CD14-positive monocyte (primary cell): ENCODE measurements at places on chromosomes 12 and 14. TPM values are rescaled to one million over a fixed set of nuclear protein-coding genes. Genes with fewer than 3 reads are reported as not detected.
A peak's percentile ranks its signal among the peaks of the same experiment; 100 is the strongest.

The TSPAN11 gene
- not detected in 2 replicates for polyA plus RNA-seq

DNA sequence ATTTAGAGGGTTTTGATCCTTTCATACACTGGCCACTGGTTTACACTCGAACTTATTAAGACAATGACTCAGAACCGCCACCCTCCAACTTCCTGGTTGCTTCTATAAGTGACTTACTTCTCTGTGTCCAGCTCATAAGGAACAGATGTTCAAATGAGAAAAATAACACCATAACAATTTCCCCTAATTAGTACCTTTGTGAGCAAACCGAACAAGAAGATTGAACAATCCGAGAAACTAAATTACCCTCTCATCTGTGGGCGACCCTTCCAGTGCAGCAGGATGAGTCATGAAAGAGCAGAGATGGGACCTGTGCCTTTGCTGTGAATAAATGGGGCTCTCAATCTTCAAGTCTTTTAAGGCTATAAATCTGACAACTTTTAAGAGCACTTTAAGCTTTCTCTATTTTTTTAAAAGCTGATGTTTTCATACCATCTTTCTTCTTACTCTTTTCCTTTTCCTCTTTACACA lies 146.8 kb upstream of the RASSF8 start:
- no peaks in the 10 kb centered on the region for H3K27me3 ChIP-seq
- no peaks in the 10 kb centered on the region for H3K4me1 ChIP-seq
- H3K4me3 ChIP-seq = no peak overlapping the region

The KRT81 gene
- polyA plus RNA-seq = not detected

The PAPLN gene
- polyA plus RNA-seq = 1.9 and 2.8 TPM in 2 replicates

GRCh38 chr14:103194256-103195045 lies 71.2 kb downstream of the TNFAIP2 start:
- peaks cover 15% of the 10 kb centered on the region for H3K27me3 ChIP-seq
- DNase-seq = peak; percentile 20
- no peak overlapping the region for H3K27ac ChIP-seq
